ENCODE measurements at places on chromosomes 11 and 22.

GRCh38 chr22:19067696-19068348, 54.4 kb downstream of the DGCR2 start:
- DNase-seq = no peak

GRCh38 chr11:26188554-26188953, 143.4 kb upstream of the ANO3 start:
- no peak for DNase-seq

- DNase-seq = no peak
Measured at GRCh38 chr22:49092716-49093115, 735.0 kb downstream of the BRD1 start.

DNA sequence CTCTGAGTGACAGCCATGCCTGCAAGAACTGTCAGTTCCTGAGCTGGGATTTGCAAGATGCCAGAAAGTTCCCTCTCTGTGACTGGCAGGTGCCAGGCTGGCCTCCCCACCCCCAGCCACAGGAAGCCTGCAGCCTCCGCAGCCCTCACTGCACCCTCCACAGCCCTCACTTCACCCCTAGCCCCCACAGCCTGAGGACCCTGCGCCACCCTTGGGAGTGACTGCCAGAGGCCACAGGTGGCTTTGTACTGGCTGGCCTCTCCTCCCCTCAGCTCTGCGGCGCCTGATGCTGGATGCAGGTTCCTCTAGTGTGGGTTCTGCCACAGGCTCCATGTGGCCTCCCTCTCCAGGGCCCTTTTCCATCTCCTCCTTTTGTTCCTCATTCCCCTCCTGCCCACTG, 28.7 kb downstream of the MPPED1 start:
- DNase-seq = no peak

GRCh38 chr11:15981292-15981691, 375.1 kb downstream of the SOX6 start:
- DNase-seq = no peak

- DNase-seq = peak; percentile 63
Measured at GRCh38 chr22:38873469-38874411, 1.7 kb upstream of the CBX6 start.

DNA sequence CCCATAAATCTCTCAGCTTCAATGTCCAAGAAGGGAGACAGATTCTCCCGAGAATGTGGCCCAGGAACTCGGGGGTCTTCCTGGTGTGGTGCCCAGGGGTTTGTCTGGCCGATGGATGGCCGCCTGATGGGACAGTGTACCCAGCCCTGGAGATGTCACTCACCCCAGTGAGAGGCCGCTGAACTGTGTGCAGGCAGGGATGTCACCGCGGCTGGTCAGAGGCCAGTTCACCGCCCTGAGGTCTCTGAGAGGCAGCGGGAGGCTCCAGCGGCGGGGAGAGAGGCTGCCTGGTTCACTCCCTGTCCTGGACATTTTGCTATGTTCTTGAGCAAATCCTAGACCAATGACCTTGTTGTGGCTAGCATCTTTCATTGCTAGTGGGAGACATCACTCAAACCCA, 1349.5 kb downstream of the BRD1 start:
- DNase-seq = no peak

- no peak for DNase-seq
Measured at GRCh38 chr22:26885441-26886261, 228.3 kb downstream of the MIAT start.

GRCh38 chr22:31162015-31162765, 2.2 kb downstream of the RNF185 start:
- DNase-seq = no peak

DNA sequence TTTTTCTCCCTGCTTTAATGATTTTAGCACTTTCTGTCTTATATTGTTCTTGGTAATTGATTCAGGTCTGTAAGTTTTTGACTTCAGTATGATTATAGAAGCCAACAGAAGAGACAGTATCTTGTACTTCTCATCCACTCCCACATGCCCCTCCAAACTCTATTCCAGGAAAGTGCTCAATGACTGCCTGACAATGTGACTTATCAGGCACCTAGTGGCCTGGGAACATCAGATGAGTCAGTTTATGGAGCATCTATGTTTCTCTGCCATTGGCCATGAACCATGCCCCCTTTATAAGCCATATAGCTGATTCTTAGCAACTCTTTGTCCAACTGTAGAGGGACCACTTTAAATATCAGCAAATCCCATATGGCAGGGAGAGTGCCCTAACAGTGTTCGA, 179.2 kb upstream of the MTMR2 start:
- no peak for DNase-seq

DNA sequence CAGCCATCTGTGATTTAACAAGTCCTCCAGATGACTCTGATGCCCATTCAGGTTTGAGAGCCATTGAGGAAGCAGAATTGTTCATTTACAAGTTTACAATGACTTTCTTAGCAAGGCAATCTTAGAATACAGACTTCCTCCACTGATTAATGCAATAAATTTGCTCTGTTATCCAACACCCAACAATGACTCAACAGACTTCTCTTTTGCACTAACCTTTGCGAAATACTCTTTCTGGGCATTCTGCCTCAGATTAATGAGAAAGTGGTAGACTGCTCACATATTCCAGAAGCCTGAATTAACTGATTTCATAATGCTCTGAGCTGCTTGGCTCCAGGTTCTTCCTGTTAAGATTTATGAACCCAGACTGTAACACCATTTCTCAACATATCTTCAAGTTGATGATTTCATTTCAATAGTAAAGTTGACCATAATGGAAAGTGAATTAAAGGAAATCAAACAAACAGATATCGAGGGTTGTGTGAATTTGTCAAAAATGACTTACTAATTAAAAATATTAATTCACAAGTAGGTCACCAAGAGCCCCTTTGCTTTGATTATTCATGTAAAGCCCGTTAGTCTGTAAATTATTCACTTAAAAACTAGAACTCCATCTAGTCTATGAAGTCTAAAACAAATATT, 70.5 kb upstream of the BLID start:
- DNase-seq = no peak

DNA sequence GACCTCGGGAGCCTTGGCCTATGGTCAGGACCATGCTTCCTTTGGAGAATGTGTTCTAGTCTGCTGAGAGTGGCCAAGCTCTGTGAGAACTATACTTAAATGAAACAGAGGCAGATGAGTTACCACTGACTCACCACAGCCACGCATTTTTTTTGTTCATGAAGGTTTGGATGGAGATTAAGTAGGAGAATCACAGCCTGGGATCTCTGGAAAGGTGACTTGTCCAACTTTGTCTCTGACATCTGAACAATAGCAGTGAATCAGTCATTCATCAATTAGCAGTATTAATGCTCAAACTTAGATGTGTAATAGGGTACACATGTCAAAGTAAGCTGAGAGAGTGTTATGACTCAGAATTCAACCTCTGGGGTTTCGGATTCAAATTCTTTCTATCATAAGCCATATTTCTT, 100.7 kb upstream of the ANO3 start:
- DNase-seq = no peak

- DNase-seq = no peak
Measured at GRCh38 chr22:43081968-43082367, 7.2 kb downstream of the TTLL1 start.

- no peak for DNase-seq
Measured at GRCh38 chr11:126740846-126741245, 259.7 kb downstream of the KIRREL3 start.

- no peak for DNase-seq
Measured at GRCh38 chr11:85835729-85836128, 19.5 kb upstream of the CCDC83 start.

GRCh38 chr11:58685973-58686722, 45.6 kb downstream of the GLYAT start:
- DNase-seq = no peak

- no peak for DNase-seq
Measured at GRCh38 chr22:42587588-42588175, 27.0 kb downstream of the POLDIP3 start.

GRCh38 chr11:70019576-70020011, 58.5 kb upstream of the ANO1 start:
- DNase-seq = no peak

- no peak for DNase-seq
Measured at GRCh38 chr11:25981998-25982397, 349.9 kb upstream of the ANO3 start.

DNA sequence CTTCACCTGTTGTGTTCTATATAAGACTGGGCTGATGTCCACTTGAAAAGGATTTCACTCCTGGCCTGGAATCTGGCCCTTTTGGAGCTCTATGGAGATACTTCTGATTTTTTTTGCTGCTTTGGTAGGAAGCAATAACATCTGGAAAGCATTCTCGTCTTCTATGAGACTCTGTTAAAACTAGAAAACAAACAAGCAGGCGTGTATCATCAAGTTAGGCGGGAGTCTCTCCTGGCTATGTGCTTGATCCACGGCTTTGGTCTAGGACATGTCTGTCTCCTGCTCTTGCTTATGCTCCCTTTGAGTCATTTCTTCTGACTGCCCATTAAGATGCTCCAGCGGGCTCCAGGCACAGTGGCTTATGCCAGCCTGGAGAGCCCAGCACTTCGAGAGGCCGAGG, 121.4 kb upstream of the TTC12 start:
- no peak for DNase-seq

- no peak for DNase-seq
Measured at GRCh38 chr11:119391275-119391674, 9.8 kb upstream of the USP2 start.

GRCh38 chr11:6233984-6234386, 451 bp downstream of the FHIP1B start:
- DNase-seq = peak; percentile 15

- no peak for DNase-seq
Measured at GRCh38 chr22:39220450-39220849, 24.3 kb downstream of the PDGFB start.
